PC-9 (cell line): ENCODE measurements at places on chromosomes 7 and 10. TPM values are rescaled to one million over a fixed set of nuclear protein-coding genes. Genes with fewer than 3 reads are reported as not detected.

PTPRE gene
- total RNA-seq, result 7.9 TPM in 2 replicates

RSPH10B2 gene
- 0.76 and 2.0 TPM in 2 replicates for total RNA-seq

CALY gene
- not detected in 2 replicates for total RNA-seq

UCN3 gene
- not detected in 2 replicates for total RNA-seq

AFAP1L2 gene
- 35.4 and 39.9 TPM in 2 replicates for total RNA-seq

GRCh38 chr7:68537051-68537773, 1061.1 kb upstream of the AUTS2 start:
- DNase-seq, result no peak

DNA sequence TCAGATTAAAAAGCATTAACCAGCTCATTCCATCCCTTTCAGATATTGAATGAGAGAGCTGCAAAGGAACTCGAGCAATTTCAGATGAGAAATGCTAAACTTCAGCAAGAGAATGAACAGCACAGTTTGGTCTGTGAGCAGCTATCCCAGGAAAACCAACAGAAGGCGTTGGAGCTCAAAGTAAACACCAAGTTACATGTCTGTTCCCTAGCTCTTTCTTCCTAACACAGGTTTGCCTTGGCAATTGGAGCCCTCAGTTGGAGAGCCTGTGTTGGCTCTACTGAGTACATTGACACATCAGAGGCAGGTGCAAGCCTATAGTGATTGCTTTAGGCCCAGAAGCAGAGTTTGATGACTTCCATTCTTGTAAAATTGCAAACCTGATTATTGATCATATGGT, 14.7 kb downstream of the CFAP58 start:
- no peak for DNase-seq

GRCh38 chr7:81956520-81956919, 186.7 kb upstream of the HGF start:
- DNase-seq, result no peak

GRCh38 chr7:106071999-106072714, 40.0 kb downstream of the SYPL1 start:
- no peak for DNase-seq

DNA sequence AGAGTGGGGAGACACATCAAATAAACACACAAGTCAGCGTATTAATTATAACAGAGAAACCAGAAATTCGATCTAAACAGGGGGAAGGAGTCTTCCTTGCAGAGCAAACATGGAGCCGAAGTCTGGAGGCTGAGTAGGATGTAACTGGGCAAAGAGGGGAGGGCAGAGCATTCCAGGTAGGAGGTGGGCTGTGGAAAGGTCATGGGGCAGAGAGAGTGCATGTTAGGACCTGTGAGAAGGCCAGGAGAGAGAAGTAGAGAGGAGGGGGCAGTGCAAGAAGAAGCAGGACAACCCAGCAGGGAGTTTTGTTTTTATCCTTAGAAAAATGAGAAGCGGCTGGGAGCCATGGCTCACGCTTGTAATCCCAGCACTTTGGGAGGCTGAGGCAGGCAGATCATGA, 130.8 kb upstream of the GPR26 start:
- no peak for DNase-seq

- DNase-seq, result no peak
Observed at GRCh38 chr10:14326581-14326980, 4.1 kb downstream of the FRMD4A start.

DNA sequence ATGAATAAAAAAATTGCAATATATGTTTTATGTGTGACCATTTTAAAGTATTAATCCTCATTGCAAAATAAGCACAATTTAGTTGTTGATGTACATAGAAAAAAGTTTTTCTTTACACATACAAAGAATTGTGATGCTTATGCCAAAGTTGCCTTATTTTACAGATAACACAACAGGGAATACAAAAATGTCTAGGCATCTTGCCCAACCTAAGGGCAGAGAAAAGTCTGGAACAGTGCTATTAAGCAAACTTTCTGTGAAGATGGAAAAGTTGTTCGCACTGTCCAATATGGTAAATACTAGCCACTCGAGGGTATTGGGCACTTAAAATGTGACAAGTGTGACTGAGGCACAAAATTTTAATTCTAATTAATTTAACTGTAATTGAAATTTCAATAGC, 190.2 kb upstream of the HGF start:
- no peak for DNase-seq

GRCh38 chr7:116393654-116394053, 105.9 kb upstream of the CAV2 start:
- DNase-seq, result no peak

GRCh38 chr10:18860631-18861240, 187.9 kb upstream of the MALRD1 start:
- DNase-seq, result no peak

DNA sequence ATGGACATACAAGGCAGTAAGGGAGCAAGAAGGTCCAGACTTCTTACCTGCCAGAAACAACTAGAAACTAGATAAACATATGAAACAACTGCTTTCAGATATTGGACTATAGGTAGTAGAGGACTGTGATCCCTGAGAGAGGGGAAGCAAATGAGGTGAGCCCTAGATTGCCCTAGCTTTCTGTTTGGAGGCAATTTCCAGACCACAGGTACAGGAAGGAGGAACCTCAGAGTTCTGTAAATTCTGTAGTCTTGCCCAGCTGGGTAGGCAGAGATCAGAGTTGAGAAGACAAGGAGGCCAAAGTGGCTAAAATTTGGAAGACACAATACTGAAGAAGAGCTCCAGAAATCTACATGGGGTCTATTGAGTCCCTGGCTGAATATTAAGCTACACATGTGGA, 21.0 kb downstream of the CDK6 start:
- no peak for DNase-seq

DNA sequence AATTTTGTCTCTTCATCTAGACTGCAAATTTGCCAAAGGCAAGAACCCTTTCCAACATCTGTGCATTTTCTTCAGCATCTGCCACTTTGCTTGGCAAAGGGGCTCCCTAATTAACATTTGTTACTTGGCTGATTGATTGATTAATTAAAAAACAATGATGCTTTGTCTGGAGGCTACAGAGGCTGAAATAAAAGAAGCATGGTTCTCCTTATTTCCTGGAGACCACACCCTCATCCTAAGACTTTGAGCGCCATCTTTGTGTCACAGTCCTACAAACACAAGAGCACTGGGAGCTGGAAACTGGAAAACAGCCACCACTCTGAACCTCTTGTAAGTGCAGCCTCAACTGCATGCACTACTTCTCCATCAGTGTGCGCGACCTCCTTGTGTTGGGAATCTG, 189.2 kb downstream of the C7orf25 start:
- DNase-seq, result no peak

GRCh38 chr7:102122026-102122425, 164.6 kb upstream of the SH2B2 start:
- DNase-seq, result no peak

- no peak for DNase-seq
Observed at GRCh38 chr7:157465891-157466866, 129.4 kb downstream of the DNAJB6 start.
